Activated T-cell treated with anti-CD3 and anti-CD28 coated beads, Interleukin-2, amount 50 U/mL, for 72 hours (primary cell): ENCODE measurements at places on chromosomes 6 and 20.

DNA sequence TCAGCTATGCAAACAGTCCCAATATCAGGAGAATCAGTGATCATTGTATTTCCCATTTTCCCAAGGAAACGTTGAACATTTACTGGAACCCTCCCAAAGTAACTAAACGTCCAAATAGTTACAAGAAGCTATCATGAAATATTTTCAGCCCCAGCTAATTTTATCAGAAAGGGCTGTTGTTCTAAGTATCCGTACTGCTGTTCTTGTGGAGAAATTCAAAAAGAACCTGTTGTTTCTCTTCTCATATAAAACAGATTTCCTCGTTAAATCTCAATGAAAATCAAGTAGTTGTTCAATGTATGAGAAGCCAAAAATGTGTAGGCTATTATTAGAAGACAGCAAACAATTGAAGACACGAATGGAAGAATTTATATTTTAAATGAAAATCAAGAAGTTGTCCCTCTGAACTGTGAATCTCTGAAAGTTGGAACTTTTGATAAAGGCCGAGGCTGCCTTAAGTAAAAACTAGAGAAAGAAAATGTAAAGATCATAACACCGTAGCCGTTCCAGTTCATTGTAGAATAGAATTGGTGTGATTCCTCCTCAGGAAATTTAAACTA, 107.7 kb downstream of the HFE start:
- DNase-seq, result no peak

DNA sequence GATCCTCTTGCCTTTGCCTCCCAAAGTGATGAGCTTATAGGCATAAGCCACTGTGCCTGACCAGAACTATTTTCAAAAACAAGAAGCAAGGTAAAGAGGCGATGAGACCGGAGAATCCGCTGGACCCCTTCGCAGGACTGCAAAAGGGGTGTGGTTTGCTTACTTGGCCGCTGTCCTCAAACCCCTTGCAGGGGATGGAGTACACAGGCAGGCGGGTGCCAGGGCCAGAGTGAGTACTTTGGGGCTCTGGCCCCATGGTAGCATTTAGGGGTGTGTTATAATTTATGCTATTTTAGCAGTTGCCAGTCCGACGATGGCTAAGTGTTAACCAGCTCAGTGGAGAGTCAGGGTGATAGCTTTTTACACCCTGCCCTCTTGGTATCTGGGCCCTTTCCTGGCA, 1454.9 kb downstream of the HACE1 start:
- DNase-seq, result no peak

- no peak for DNase-seq
Observed at GRCh38 chr6:90098001-90098531, 198.6 kb downstream of the BACH2 start.

GRCh38 chr6:31495580-31495979, 2.4 kb upstream of the MICB start:
- DNase-seq, result no peak

GRCh38 chr6:124064317-124065113, 260.9 kb downstream of the NKAIN2 start:
- DNase-seq, result no peak

- no peak for DNase-seq
Observed at GRCh38 chr20:38862226-38862625, 56.7 kb downstream of the PPP1R16B start.

DNA sequence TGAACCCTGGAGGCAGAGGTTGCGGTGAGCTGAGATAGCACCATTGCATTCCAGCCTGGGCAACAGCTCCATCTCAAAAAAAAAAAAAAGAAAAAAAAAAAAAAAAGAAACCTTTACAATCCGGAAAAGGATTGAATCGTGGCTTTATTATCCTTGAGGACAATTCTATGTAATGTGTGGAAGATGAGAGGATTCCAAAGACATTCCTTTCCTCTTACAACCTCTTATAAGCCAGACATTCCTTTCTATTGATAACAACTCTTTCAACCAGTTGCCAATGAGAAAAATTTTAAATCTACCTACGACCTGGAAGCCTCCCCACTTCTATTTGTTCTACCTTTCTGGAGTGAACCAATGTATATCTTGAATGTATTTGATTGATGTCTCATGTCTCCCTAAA, 91.2 kb upstream of the EEF1E1 start:
- no peak for DNase-seq

- no peak for DNase-seq
Observed at GRCh38 chr20:24950128-24950835, 1.2 kb downstream of the CST7 start.

DNA sequence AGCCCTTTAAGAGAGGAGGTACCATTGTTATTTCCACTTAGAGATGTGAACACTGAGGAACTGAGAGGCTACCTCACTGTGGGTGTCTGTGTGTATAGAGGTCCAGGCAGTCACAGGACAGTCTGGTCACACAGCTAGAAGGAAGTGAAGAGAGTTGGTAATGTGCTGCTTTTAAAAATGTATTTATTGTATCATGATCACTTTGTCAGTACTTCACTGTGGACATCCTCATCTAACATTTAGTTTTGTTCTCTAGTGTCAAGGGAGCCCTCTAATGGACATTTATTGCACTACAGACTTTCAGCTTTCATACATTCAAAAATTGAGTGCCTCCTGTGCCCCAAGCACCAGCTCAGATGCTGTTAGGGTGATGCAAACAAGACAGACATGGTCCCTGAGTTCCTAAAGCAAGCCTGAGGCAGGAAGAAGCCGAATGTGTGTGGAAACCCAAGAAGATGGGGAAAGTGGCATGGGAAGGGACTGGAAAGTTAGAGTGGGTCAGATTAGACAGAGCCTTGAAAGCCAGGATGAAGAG, 123.0 kb downstream of the SLC16A10 start:
- DNase-seq, result peak; percentile 9

- no peak for DNase-seq
Observed at GRCh38 chr6:31007694-31008093, 2.6 kb upstream of the MUC22 start.

- peak; percentile 73 for DNase-seq
Observed at GRCh38 chr20:33674294-33675135, at the start of gene NECAB3. Gene NECAB3 (minus strand): TSS chr20:33674428. CDS start chr20:33674352, 76 bp downstream.

DNA sequence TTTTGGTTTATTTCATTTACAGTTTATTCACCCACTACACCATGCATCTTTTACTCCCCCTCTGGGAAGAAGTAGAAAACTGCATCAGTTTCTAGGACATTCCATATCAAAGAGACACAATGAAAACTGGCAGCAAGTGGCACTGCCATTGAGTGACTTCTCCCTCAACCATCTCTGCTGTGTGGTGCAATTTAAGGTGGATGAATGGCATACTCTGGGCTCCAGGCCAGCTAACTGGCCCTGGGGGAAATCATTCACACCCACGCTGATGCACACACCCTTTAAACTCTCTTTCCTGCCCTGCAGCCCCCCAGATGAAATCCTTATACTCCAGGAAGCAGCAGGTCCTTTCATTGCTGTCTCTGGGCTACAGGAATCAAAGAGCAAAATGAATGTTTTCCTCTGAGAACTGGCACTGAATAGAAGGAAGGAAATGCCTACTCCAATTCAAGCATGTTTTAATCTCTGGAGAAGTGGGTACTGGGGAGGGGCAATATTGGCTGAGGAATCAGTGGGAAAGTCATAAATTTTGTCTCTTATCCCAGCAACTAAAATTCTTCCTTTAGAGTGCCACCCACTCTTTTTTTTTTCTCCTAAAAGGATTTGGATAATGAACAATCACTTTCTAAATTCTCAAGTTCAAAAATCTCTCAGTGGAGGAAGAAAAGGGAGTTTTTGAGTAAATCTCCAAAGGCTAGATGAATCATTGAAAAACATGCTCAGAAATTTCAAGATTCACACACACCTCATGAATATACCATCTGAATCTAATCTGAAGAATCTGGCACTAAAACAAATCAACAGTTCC, 16.9 kb upstream of the RFPL4B start:
- DNase-seq, result no peak

- no peak for DNase-seq
Observed at GRCh38 chr6:17224056-17224455, 57.1 kb upstream of the RBM24 start.

- no peak for DNase-seq
Observed at GRCh38 chr6:130355572-130355971, 10.2 kb upstream of the TMEM200A start.

DNA sequence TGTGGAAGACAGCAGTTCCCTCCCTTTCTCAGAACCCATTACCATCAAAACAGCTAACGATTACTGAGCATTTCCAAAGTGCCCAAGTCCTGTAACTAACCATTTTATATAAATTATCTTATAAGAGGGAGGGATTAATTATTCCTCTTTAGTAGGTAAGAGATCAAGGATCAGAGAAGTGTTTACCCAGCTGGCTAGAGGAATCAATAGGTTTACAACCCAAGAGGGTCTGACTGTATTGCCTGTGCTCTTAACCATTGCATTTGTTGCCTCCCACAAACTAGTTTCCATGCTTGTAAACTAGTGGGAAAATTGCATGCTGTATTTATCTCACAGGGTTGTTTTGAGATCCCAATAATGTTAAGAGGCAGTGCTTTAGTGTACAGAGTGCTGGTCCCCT, 3.7 kb upstream of the DBNDD2 start:
- no peak for DNase-seq

DNA sequence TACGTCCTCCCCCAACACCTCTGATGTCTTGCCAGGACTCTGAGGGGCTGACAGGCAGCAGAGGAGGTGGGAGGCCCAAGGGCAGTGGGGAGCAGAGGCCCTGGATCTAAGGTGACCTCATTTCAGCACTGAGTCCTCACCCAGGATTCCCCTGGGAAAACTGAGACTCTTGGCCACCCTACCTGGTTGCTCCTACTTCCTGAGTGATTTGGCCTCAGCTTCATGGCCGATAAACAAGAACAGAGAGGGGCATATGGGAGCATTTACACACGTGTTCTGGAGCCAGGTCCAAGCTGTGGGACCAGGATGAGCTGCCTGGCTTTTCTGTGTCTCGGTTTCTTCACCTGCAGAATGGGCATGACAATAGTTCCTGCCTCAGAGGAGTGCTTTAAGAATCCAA, 133.8 kb downstream of the ANKRD60 start:
- no peak for DNase-seq

DNA sequence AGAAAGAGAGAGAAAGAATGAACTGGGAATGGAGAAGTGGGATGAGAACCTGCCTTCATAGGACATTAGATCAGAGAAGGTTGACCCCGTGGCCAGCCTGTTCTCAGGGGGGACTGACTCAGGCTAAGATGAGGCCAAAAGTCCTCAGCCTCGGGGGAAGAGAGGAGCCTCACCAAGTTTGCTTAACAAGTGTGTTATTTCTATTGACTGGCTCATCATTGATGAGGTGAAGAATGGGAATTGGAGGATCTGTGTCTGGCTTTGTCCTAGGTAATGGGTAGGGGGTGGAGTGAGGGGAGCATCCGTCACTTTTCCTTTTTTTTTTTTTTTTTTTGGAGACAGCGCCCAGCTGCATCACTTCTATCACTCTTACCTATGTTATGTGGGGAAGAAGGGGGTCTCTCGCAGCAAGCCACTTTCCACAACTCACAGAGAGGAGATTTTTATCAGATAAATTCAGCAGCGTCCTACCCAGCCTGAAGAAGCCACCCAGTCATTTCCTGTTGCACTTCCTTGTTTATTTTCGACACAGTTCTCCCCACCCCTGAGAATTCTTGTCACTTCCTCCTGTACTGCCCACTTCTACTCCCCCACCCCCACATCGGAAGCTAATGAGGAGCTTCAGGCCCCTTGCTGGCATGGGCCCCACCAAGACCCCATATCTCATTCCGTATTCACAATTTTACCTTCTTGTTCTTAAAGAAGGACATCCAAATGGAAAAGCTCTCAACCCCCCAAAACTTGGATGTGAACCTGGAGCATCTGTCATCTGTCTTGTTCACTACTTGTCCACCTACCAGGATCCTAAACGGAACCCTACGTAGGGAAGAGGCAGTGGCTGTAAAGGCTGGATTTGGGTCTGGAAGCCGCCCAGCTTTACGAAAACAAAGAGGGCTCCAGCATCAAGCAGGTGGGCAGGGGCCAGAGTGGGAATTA, 2.8 kb upstream of the RNASET2 start:
- DNase-seq, result peak; percentile 50

GRCh38 chr6:61586934-61587537, 699.0 kb downstream of the KHDRBS2 start:
- no peak for DNase-seq

- no peak for DNase-seq
Observed at GRCh38 chr6:109050012-109050411, 44.6 kb downstream of the SESN1 start.

- DNase-seq, result no peak
Observed at GRCh38 chr6:84449220-84449619, 221.8 kb upstream of the CEP162 start.

GRCh38 chr6:35810971-35811698, 6.0 kb downstream of the LHFPL5 start:
- DNase-seq, result no peak

DNA sequence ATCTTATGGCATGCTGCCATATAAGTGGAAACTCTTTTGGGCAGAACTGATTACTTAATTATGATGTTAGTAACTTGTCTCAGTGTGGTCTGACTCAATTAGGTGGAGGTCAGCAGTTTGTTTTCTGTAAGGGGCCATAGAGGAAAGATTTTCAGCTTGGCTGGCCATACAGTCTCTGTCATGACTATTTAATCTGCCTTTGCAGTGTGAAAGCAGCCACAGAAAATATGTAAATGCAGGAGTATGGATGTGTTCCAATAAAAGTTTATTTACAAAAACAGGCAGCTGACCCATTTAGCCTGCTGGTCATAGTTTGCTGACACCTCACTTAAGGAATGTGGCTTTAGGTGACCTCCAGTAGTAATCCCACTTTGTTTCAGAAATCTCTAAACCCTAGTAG, 700.7 kb downstream of the EPM2A start:
- no peak for DNase-seq

DNA sequence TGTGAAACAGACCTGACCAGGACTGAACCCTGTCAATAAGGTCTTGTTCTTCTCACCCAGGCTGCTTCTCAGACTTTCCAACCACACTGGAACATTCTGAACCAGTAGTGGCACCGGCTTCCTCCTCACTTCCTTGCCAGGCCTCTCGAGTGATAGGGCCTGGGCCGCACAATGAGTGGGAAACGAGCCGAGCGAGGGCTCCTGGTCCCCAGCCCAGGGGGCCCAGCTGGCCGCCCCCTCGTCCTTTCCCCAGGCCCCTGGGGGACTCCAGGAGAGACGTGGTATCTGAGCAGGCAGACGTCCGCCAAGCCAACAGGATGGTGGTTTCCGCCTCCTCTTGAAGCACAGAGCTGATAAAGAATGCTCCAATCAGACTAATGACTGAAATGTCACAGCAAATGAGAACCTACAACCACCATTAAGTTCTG, 117.9 kb downstream of the GMDS start:
- peak; percentile 57 for DNase-seq

DNA sequence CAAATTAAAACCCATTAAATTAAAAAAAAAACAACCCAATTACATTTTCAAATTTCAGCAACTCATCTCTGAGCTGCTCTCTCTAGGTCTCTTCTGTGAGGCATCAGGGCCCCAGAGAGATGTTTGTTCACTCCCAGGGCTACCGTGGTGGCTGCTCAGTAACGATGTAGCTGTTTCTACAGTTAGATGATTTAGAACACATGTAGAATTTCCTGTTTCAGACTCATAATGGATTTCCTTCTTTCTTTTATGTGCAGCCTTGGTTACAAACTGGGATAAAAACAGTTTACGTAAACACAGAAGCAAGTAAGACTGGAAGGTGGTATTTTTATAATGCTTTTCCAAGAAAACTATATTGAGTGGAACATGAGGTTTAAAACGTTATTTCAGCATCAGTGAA, 116.1 kb upstream of the CCN2 start:
- DNase-seq, result no peak

- DNase-seq, result no peak
Observed at GRCh38 chr20:58822149-58822548, 28.6 kb downstream of the GNAS-AS1 start.
